ENCODE measurements at places on chromosomes 13 and 19.
A peak's percentile ranks its signal among the peaks of the same experiment; 100 is the strongest.

- no peak for DNase-seq
These were observed 63.5 kb upstream of the DOCK9 start for GRCh38 chr13:99041337-99041736.

DNA sequence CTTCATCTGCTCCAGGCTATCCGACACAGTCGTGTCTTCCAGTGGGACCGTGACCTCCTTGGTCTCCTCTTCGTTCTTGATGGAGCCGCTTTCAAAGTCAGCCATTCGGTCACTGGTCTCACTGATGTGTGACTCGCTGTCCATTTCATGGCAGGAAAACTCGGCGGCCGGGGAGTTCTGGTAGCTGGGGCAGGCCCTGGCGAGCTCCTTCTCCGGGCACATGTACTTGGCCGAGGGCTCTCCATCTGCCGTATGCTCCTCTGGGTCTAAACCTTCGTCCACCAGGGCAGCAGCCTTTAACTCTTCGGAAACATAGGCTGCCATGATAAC, 69.8 kb downstream of the TSHZ3 start:
- no peak for DNase-seq

GRCh38 chr13:65456150-65456912, 1773.8 kb downstream of the PCDH9 start:
- DNase-seq: no peak

DNA sequence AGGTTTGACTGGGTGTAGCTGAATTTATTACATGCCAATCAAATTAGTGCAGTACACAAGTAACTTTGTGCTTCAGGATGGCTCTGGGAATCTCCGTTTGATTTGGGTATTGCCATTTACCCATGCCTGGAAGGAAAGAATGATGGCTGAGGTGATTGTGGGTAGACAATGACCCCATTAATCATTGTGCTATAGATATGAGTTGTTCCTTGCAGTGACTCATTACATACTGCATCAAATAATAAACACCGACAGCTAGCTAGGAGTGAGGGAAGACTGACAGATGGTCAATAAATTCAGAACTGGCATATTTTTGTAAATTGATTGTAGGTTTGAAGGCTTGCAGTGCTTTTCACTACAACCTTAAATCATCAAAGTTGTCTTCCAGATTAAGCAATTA, 1069.5 kb downstream of the DIAPH3 start:
- no peak for DNase-seq

- DNase-seq: no peak
These were observed 2.7 kb downstream of the KL start for GRCh38 chr13:33018886-33019285.

DNA sequence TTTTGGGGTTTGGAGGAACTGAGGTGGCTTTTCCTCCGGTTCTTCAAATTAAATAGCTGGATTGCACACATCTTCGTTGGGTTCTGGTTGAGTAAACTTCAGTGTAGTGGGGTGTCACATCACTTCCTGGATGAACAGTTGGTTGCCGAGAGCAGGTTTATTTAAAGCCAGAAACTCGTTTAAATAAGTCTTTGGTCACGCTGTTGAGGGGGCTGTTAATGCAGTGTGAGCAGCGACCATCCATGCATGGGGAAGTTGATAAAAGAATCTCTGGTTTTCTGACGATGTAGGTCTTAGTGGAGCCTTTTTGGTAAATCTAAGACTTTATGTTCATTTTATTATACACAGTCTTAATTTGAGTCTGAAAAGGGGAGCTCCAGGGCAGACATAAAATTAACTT, 351.2 kb upstream of the ARGLU1 start:
- DNase-seq: no peak

- DNase-seq: no peak
These were observed 504.3 kb downstream of the COG6 start for GRCh38 chr13:40159736-40160135.

DNA sequence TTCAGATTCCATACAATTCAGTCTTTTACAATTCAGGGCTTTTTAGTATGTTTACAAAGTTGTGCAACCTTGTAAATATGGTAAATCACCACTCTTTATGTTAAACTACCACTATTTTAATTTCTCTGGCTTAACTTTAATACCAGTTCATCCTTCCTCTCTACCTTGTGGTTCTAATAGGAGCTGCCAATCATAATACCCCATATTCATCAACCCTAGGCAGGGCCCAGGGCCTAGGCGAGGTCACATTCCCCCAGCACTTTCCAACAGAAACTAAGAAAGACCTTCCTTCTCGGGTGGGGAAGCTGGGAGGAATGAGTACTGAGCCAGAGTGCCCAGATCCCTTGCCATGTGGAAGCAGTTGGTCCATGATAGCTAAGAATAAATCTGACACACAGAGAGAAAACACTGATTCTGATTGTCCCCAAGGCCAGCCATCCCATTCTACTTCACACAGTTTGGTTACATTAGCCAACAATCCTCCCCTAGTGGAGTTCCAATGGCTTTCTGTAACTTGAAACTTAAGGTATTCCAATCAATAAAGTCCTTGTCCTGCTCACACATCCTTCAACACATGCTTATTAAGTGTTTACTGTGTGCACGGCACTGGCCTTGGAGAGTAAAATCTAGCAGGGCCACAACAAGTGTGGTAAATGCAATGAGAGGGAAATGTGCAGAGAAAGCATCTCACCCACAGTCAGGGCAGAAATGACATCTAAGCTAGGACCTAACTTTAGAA, 76.8 kb downstream of the NUFIP1 start:
- no peak for DNase-seq

GRCh38 chr13:93476175-93476574, 249.6 kb downstream of the GPC6 start:
- no peak for DNase-seq

- DNase-seq: peak; percentile 87
These were observed 5.5 kb upstream of the ACP7 start for GRCh38 chr19:39078436-39079200.

DNA sequence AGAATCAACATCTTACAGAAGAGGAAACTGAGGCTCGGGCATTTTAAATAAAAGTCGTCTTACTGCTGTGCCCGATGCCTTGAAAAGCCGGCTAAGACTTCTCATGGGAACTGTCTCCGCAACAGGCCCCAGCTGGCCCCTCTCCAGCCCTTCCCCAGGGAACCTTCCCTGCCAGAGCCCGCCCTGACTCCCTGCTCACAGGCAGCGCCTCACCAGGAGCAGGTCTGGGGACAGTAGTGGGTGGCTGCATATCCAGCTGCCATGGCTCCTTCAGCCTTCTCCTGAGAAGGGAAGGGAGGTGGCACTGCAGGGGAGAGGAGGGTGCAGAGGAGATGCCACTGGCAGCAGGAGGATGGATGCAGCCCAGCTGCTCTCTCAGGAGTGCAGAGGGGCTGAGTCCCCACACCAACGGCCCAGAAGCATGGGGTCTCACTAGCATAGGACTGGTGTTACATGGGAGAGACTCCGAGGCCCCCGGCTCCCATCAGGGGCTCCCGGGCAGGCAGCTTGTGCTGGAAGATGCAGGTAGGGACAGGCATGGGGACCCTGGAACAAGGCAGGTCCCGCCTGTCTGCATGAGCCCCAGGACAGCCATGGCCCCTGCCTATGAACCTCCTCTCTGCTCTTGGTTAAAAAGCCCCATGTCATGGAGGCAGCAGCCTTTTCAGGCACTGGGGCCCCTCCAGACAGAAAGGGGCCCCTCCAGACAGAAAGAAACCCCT, 216.4 kb upstream of the SGCG start:
- DNase-seq: no peak

DNA sequence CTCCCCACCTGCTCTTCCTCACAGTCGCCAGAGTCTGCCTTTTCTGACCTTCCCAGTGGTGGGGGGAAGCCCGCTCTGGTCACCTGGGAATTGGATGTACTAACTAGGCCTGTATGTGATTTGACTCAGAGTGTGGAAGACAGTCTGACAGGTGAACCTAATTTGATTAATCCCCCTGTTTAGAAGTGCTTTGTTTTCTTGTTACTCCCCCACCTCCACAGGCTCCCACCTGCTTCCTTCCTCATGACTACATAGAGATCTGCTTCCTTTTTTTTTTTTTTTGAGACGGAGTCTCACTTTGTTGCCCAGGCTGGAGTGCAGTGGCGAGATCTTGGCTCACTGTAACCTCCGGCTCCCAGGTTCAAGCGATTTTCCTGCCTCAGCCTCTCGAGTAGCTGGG, 44.0 kb downstream of the COG3 start:
- no peak for DNase-seq

DNA sequence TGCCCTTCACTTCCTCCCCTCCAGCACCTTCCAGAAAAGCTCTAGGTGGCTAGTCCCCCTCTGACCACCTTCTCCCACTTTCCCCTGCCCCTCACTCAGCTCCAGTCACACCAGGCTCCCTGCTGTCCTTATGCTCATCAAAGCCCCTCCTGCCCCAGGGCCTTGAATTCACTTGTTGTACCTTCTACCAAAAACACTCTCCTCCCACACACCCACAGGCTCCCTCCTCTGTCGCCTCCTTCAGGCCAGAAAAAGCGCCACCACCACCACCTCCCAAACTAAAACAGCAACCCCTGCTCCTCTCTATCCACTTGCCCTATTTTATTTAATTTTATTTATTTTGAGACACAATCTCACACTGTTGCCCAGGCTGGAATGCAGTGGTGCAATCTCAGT, 4.8 kb upstream of the CEACAM16 start:
- DNase-seq: no peak

DNA sequence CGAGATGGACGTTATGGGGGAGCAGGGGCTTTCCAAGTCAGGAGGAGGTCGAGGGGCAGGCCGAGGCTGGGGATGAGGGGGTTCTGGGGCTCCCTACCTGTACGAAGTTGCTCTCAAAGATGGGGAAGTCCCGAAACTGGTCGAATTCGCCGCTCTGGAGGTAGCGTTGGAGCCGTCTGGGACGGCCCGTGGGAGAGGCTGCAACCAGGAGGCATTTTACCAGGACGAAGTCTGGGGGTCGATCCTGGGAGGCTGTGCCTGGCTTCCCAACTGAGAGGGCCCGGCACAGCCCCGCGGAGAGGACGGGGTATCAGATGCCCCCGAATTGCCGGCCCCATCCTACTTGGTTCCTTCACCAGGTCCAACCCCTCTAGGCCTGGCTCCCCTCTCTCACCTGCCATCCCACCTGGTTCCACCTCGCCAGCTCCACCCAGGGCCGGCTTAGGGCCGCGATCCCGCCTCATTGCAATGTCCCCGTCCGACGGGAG, 527 bp upstream of the EMC10 start:
- DNase-seq: no peak

- DNase-seq: no peak
These were observed 11.1 kb downstream of the MAMSTR start for GRCh38 chr19:48708471-48708870.

- peak; percentile 35 for DNase-seq
These were observed 71.3 kb downstream of the KLF12 start for GRCh38 chr13:74062933-74063332.

DNA sequence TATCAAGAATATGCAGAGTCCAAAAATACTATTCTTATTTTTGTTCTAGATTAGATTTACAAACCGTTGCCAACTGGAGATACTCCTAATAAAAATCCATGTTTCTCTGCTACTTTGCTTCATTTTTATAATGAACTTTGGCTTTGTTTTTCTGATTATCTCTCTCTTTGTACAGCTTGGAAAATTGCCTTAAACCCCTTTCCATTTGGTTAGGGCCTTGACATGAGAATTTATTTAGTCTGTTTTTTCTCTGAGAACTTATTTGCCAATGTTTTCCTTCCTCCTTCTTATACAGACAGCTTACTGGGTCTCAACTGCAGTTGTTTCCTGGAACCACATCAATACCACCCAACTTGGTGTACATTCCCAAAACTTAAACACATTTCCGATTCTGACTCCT, 555.4 kb downstream of the SLITRK6 start:
- DNase-seq: no peak

- DNase-seq: no peak
These were observed 93.8 kb upstream of the RAP2A start for GRCh38 chr13:97339988-97340749.

GRCh38 chr19:40155749-40156265, 35.4 kb upstream of the MAP3K10 start:
- DNase-seq: no peak

DNA sequence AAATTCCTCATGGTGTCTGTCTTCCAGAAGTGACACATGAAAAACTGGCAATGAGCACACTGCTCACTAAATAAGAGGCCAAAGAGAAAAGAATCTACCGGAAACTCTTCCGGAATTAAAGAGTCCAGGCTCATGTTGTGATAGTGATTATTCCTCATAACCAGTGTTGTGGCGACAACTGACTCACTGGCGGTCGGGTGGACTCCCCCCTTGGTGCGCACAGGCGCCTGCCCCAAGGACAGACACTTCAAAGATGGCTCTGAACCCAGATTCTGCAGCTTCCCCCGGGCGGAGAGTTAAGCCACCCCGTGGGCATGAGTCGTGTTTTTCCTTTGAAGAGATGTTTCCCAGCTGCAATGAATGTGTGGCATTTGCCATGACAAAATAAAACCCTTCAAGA, 10.3 kb downstream of the IL17D start:
- peak; percentile 43 for DNase-seq
